ENCODE measurements at places on chromosomes 3 and 15.

DNA sequence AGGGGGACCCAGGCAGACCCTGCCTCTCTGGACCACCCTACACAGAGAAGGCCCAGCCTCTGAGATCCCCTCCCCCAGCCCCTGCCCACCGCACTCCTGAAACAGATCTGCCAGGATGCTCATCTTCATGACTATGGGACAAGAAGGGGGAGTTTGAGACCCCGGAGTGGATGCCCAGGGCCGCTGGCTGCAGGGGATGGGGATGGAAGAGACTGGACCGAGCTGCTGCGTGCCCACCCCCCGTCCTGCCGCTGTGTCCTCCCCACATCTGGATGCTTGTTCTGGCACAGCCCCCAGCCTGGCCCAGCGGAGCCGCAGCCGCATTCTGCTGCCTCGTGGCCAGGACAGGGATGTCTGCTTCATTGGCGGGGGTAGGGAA is 30.3 kb upstream of the SEMA3F start:
- no peak for DNase-seq

DNA sequence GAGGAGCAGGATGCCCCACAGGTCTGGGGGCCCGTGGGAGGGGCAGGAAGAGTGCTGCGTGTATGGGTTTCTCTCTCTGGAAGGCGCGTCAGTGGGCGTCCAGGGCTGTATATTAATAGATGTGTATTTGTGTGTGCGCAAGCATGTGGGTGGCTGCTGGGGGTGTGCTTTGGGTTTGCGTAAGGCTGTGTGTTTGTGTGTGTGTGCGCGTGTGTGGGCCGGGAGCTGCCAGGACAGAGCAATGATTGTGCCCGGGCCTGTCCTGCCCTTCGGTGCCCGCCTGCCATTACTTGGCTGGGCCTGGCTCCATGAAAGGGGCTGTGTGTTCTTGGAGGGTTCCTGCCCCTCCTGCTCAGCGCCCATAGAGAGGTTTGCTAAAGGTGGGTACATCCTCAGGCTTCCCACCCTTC is 16.3 kb downstream of the CSPG4 start:
- no peak for DNase-seq

DNA sequence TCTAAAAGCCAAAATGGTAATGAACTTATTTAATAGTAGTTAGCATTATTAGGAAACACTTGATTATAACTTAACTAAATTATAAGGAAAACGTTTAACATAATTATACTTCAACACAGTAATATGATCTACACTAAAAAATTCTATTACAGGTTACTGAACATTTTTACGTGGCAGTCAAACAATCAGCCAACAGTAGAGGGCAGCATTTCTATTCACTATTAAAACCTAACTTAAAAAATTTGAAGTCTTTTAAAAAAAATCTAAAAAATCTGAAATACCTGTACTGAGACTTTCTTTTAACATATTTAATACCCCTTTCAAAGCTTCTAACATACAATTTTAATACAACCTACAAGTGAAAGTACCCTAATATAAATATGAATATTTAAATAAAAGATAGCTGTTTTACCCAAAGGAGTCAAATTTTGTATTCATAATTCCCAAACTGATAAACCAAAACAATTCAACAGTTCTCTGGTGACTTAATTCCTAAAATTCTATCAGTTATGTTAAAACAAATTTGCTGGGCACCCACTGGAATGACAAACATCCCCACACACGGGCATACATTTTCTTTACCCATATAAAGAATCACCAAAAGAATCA is 41.5 kb downstream of the DLG1 start:
- DNase-seq: peak; percentile 46

- DNase-seq: peak; percentile 13
Observed at GRCh38 chr3:185152410-185153170, at the start of gene C3orf70. C3orf70 (minus strand) TSS chr3:185153060; CDS start chr3:185152823, 237 bp downstream.

DNA sequence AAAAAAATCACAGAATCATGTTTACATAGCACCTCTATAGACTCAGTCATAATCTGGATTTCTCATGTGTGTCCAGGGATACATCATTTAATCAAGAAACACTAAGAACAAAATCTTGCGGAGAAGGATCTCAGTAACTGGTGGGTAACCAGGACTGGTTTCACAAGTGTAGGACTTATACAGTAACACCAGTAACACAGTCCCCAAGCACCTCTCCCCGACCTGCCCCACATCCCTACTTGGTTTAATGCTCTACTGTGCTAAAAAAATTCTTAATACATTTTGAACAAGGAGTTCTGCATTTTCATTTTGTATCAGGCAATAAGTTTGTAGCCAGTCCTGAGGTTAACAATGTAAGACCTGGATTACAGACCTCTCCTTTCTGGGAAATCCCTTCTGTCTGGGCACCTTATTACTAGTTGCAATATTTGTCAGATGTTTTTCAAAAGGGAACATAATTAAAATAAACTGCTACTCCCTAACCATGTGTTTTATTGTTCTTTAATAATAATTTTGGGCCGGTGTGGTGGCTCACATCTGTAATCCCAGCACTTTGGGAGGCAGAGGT is 57.6 kb upstream of the BBX start:
- peak; percentile 26 for DNase-seq

GRCh38 chr15:28058082-28058481 is 41.0 kb downstream of the OCA2 start:
- no peak for DNase-seq

- no peak for DNase-seq
Observed at GRCh38 chr3:31732548-31732947, 199.8 kb downstream of the STT3B start.

GRCh38 chr3:151106311-151106710 is 20.8 kb downstream of the MED12L start:
- DNase-seq: no peak

GRCh38 chr15:66779331-66780009 is 77.4 kb downstream of the SMAD6 start:
- DNase-seq: no peak

DNA sequence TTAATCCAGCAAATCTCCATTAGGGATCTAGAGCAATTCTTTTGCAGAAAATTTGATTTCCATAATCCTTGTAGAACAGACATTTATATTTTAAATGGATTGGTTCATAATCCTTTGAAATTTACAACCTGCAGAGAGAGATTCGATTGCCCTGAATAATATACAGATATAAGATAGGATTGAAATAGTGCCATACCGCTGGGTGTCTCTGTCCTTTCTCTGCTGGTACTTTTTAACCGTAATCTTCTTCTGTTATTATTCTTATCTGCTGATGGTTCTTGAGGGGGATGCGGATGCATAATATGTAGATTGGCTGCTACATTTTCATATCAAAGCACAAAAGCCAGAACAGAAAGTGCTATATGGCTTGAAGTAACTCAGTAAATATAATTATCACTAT is 182.2 kb downstream of the CFAP20DC start:
- DNase-seq: no peak

DNA sequence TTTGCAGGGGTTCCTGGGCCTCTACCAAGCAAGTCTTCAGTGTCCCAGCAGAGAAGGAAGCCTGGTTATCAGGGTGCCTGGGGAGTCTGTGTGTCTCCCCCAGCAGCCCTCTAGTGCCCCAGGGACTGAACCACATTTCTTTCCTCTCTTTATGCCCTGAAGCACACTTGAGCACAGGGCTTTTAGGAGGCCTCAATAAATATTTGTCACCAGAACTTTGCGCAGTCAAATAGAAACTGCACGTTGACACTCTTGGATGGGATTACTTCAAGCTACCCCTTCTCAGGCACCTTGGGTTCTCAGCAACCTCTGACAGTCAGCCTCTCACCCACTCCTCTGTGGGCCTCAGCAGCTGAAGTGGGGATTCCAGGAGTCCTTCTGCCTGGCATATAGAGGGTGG is 226.6 kb upstream of the HES1 start:
- peak; percentile 57 for DNase-seq

- DNase-seq: peak; percentile 65
Observed at GRCh38 chr3:181700168-181701087, 11.3 kb upstream of the SOX2 start.

DNA sequence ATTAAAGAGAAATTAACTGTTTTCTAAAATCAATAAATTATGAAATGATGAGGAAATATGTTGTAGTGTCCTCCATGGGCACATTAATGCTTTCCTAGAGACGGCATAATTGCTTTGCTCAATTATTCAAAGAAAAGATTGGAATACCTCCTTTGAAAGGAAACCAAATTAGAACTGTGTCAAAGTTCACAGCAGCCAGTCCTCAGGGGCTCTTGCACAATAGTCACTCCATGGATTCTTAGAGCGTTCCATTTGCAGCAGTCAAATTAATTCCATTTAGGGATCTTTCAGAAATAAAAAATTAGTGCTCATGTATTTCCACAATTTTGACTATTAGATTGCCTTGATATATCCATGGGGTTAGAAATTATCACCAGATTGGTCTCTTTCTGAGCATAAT is 841.6 kb upstream of the DPPA4 start:
- DNase-seq: no peak

- DNase-seq: no peak
Observed at GRCh38 chr3:32780735-32781210, 37.0 kb upstream of the TRIM71 start.

DNA sequence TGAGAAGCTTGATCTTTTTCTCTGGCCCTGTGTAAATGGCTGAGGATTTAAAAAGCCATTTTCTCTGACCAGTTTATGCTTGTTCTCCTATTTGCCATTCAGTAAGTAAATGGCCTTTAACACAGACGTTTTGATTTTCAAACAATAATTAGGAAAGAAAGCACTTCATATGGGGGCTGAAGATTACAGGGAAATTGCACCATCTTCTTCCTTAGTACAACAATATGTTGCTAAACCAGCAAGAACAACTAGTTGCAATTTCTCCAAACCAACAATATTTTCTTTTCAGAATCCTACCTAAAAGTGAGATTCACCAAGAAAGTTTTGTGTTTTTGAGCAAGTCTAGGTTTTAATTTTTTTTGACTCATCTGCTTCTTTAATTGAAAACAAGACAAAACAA is 80.5 kb upstream of the CCNL1 start:
- no peak for DNase-seq

DNA sequence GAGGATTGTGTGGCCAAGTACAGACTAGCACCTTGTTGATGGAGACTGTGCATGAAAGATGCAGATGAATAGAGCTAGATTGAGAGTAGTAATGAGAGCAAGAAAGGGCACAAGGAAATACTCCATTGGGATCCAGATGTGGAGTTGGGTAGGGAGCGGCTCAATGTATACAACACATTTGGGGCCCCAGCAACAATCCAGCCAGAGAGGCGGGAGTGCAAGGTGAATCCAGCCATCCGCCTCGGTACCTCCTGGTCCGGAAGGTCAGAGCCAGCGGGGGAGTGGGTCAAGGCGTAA is 9.0 kb downstream of the ISL2 start:
- no peak for DNase-seq

GRCh38 chr3:50604628-50605588 is 6.7 kb downstream of the CISH start:
- DNase-seq: no peak

DNA sequence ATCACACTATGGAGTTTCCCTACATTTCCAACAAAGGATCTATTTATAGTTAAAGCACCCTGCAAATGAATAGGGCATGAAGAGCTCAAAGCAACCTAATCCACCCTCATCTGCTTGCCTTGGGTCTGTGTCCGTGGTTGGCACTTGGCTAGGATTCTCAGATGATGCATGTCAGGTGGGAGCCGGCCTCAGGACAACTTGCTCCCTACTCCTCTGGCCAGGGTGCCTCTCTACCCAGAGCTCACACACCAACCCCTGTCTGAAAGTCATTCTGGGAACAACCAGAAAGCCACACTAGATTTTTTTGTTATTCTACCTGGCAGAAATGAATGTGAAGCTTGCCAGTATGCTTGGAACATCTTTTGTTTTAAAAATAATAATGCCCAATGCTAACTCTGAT is 13.2 kb downstream of the ARHGEF3 start:
- peak; percentile 68 for DNase-seq

- DNase-seq: no peak
Observed at GRCh38 chr3:52456169-52456799, 880 bp downstream of the NISCH start.

DNA sequence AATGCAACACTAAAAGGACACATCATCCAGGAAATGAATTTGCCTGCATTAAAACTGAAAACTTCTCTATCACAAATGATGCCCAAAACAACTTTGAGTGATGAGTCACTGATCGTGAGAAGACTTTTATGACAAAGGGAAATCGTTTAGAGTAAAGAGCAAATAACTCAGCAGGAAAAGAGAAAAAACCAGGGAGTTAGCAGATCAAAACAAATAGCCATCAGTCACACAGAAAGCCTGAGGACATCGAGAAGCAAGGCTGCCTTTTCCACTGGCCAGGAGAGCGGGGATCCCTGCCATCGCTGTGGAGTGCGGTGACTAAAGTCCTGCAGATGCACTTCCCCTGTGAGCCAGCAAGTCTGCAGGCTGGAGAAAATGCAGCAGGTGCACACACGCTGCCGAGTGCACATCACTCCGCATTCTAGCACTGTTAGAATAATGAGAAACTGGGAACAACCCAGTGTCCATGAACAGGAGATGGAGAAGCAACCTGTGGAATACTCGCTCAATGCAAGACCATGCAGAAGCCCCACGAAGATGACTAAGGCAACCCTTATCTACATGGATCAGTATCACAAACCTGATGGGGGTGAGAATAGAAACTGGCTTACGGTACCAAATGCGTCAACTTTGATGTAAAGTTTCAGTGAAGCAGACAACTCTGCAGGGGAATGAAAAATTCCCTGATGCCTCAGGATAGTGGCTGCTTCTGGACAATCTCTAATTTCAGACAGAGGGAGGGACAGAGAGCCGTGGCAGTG is 86.4 kb downstream of the NSMCE3 start:
- DNase-seq: peak; percentile 61

DNA sequence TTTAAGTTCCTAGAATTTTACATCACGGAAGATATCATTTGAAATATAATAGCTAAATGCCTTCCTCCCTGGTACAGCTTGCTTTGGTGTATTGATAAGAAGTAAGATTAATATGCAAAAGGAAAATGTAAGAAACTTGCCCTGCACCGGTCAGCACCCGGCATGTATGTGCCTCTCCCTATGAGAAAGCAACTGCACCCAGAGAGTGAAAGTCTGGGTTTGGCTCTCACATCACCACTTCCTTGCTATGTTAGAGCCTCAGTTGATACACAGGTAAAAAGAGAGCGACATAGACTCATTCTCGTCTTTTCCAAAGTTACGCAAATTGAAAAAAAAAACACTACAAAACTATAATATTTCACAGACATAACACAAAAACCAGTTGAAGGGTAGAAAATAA is 96.7 kb downstream of the FOXP1 start:
- peak; percentile 41 for DNase-seq

DNA sequence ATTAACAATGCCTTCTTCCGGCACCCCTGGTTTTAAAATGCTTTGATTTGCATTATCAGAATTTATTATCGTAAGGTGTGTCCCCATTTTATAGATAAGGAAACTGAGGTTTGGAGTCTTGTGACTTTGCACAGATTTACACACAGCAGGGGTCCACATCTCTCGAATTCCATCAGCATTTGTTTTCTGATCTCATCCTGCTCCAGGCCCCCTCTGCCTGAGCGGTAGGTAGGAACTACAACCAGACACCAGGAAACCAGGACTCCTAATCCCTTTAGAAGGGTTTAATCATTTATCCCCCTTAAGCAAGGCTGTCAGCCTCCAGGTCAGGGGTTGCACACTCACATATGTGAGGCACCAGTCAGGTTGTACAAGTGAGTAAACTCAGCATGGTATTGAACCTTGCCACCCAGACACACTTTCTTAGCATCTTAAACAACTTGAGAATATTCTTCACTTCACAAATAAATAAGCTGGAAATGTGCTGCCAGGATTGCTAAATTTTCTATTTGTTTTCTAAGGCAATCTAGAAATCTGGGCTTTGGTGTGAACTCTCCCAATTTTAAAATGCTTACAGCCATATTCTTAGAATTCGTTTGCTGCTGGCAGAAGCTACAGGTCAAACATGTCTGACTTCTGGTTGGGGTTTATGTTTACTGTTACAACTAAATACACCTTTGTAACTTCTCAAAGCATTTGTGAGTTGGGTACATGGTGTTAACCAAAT is 31.7 kb upstream of the CMTM7 start:
- DNase-seq: no peak
